Activated naive CD4-positive, alpha-beta T cell treated with Interleukin-2 at 50 U/mL for 16 hours (primary cell): ENCODE measurements at places on chromosomes 11 and 22.

GRCh38 chr11:129643031-129643721 is 172.5 kb upstream of the TMEM45B start:
- no peak for DNase-seq

DNA sequence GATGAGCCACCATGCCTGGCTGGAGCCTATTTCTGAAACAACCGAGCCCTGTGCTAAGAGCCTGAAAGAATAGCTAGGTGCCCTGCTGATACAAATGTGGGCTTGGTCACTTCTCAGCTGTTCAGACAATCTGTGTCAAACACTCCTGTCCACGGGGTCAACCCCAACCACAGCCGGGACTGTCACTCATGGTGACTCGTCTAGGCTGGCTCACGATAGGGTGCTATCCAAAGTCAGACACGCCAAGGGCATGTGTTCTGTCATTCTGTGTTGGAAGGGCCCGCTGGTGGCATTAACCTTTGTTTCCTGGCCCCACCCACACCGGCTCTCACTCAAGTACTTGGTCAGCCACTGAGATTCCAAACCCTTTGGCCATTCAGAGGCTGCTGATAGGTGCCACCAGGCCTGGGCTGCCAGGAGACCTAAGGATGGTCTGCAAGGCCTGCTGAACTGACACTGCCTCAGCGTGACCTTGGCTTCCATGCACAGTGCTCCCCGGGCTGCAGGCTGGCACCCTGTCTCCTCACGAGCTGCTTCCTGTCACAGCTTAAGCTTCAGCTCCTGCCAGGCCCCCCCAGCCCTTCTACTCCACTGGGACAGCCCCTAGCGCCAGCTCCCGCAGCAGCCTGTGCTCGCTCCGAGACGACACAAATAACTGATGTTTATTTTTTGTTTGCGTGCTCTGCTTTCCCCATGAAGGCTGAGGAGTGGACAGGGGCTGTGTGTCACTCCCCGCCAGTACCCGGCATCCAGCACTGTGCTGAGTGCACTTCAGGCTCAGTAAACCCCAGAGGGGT is 14.2 kb upstream of the CDC42BPG start:
- DNase-seq: peak; percentile 55

GRCh38 chr11:47345890-47346563 is 6.5 kb downstream of the MYBPC3 start:
- DNase-seq: no peak

GRCh38 chr11:107695446-107695845 is 16.4 kb downstream of the SLN start:
- no peak for DNase-seq
